ENCODE measurements at places on chromosomes 1 and 21. TPM values are rescaled to one million over a fixed set of nuclear protein-coding genes. Genes with fewer than 3 reads are reported as not detected.

DNA sequence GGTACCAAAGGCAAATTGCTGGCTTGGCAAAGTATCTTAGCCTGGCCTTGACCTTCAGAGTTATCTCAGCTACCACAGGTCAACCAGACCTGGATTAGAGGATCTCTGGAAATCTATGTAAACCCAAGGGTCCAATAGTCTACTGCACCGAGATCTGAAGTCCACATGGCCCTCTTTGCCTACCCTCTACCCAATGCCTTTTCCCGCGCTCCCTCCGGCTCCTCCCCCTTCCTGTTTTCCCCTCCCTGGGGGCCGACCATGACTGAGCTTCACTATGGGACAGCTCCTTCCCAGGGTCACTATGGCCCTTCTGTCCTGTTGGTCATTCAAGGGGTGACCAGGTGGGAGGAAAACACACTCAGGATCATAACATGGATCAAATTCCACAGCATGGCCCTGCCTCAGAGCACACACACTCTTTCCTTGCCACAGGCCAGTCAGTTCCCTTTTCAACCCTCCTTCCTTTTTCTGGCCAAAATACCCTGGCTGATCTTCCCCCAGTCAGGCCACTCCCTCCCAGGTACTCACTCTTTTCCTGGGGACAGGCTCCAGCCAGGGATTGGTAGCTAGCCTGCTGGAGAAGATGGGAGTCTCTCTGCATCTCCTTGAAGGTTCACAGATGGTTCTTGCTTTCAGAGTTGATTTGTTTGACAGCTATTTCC, 19.1 kb upstream of the TMEM183A start:
- DNase-seq, result no peak

Gene SLC44A3
- 0.35 TPM for total RNA-seq

Gene LINGO4
- 1.2 TPM for total RNA-seq

- DNase-seq, result no peak
Observed at GRCh38 chr1:159181328-159182024, 10.1 kb downstream of the CADM3 start.

Gene LMOD1
- total RNA-seq, result not detected

GRCh38 chr1:65164633-65165032, 16.6 kb downstream of the AK4 start:
- no peak for DNase-seq

- DNase-seq, result no peak
Observed at GRCh38 chr1:76938304-76938703, 71.0 kb downstream of the ST6GALNAC5 start.

Gene BGLAP
- 2.7 TPM for total RNA-seq

Gene CFHR1
- total RNA-seq, result not detected

Gene SLC25A34
- total RNA-seq, result 1.4 TPM

Gene SH3BP5L
- 31.4 TPM for total RNA-seq

DNA sequence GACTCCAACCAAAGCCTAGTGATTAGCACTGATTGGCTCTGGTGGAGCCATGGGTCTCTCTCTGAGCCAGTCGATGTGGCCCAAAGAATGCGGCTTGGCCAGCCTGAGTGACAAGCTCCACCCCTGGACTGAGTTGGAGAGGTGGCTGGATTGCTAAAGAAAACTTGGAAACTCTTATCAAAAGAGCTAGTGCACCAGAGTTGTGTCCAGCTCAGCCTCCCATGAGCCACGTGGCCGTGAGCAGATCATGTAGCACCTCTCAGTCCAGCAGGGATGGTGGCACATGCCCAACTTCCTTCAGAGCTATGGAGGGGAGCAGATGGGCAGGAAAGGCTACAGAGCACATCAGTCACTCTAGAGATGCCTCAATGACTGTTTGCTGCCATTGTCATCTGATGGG, 142.8 kb upstream of the VAMP3 start:
- DNase-seq, result no peak

Data from activated CD4-positive, alpha-beta memory T cell treated with anti-CD3 and anti-CD28 coated beads, Interleukin-2, amount 10 ng/mL, durations not matched to agents 7 days and 5 days (primary cell).